ENCODE measurements at places on chromosomes 4 and X.

- no peak for DNase-seq
Observed at GRCh38 chrX:129235903-129236302, 287.4 kb downstream of the SMARCA1 start.

- no peak for DNase-seq
Observed at GRCh38 chrX:153765138-153766079, 1.4 kb downstream of the PLXNB3 start.

DNA sequence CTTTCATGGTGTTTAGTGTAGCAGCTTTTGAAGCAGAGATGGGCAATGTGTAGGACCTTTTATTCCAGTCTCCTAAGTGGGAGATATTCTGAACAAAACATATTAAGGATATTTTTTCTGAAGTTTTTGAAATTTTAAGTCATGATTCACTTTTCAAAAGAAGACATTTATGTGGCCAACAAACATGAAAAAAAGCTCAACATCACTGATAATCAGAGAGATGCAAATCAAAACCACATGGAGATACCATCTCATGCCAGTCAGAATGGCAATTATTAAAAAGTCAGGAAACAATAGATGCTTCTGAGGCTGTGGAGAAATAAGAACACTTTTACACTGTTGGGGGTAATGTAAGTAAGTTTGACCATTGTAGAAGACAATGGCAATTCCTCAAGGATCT lies 76.0 kb downstream of the FAT4 start:
- no peak for DNase-seq

DNA sequence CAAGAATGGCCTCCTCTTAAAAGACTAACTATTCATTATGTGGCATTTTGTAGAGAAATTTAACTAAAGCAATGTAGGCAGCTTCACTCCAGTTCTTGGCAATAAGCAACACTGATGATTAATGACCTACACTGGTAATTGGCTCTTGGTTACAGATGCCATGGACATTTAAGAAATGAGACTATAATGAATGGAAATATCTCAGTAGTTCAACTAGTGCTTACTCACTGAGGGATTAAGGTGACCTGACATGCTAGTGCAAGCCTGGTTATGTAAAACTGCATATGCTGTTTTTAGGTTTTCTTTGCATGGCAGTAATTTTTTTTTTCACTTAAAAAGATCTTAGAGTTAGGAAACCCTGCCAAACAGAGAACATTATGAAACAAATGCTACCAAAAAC lies 152.7 kb upstream of the AADAT start:
- DNase-seq: no peak

- no peak for DNase-seq
Observed at GRCh38 chr4:166493924-166494345, 620.9 kb downstream of the TLL1 start.

GRCh38 chr4:186554914-186555827 lies at the start of gene MTNR1A:
Gene MTNR1A (minus strand): TSS chr4:186555567. CDS start chr4:186555365, 202 bp downstream.
- DNase-seq: peak; percentile 13

DNA sequence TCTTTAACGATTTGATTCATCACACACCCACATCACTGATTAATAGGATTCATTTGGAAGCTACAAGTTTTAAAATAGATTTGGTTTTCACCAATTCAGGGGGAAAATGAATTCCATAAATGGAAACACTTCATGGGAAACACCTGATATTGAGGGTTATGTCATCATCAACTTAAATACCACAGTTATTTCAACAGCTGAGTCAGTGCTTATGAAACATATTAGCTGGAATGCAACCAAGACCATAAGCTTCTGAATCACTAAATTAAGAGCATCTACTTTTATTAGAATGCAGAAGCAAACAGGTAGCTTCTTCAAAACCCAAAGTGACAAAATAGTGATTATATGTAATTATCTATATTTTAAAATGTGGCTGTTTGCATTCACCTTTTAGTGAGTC lies 207.8 kb upstream of the DCAF8L1 start:
- no peak for DNase-seq

DNA sequence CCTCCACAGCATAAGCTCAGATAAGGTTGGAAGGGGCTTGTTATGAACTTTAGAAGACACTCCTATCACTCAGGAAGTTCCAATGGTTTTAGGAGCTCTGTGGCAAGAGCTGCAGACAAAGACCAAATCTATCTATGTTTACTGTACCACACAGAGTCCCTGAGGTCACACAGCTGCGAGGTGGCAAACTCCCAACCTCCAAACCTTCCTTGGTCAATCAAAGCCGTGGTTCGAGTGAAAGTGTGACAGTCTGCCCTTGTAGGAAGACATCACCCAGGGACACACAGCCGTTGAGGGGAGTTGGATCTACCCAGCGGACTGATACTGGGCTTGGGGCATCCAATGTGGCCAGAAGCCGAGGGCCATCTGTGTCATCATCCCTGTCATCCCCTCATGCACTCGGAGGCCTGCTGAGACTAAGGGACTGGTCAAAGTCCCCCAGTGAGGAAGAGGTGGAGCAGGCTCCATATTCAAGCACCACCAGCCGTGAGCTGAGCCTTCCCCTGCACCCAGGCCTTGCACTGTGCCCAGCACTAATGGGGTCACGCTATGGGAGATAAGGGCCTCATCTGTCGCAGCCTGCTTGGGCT lies 26.8 kb downstream of the MAN2B2 start:
- DNase-seq: no peak

DNA sequence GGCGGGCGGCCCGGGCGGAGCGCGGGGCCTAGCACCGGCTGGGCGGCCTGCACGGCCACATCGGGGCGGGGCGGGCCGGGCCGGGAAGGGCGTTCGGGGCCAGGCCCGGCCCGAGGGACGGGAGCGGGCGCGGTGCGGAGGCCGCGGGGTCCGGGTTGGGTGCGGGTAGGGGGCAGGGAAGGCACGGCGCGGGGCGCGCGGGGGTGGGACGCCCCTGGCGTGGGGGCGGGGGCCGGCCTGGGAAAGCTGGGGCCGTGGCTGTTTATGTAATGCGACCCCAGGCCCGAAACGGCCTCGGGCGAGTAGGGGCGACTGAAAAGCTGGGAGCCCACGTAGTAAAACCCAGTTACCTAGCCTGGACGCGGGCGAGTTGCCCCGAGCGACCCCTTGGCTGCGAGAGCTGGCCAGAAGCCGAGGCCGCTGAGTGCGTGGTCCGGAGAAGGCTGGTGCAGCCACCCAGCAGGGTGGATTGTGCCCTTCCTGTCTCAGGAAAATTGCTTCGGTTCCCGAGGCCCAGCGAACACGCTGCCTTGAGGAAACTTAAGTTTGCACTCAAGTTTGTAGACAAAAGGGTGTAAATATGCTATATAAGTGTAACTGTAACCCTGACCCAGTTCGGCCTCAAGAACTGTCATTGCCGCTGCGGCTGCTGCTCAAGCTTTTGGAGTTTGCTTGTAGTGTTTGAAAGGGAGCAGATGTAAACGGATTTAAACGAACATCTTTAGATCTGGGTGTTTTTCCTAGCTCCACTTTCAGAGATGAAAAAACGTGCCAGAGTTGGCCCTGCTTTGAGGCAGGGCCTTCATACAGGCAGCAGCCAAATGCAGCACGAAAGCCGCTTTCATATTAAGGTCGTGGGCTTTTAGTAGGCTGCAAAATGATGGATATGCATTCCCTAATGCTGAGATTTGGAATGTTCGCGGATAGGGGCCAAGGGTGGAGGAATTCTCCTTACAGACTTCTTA lies 674 bp downstream of the SEC24B start:
- DNase-seq: peak; percentile 46

DNA sequence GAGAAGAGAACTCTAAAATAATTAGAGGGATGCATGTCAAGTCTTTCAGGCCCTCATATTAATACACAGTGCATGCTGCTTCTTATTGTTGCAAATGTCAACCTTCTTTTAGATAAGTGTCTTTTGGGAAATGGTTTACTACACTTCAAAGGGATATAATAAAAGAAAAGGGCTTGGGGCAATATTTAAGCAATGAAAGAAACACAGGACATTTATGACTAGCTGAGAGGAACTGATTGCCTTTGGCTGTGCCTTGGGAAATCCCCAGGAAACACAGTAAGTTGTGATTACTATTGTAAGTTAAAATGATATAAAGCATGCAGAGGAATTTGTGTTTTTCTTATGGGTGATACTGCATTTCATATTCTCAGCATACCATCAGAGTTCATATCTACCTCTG lies 1036.2 kb upstream of the GRID2 start:
- no peak for DNase-seq

DNA sequence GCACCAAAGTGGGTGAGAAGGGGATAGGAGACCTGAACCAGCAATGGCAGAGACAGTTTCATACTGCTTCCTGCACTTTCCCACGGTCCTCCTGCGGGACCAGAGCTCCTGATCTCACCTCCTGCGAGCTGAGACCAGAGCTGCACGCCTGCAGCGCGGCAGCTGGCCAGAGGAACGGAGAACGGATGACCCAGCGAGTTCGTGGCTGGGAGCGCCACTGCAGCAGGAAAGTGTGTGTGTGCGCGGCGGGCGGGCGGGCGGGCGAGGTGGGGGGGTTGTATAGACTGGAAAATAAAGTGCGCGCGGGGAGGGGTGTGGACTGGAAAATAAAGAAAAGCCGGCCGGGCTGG lies 16.5 kb downstream of the MCF2 start:
- DNase-seq: no peak

GRCh38 chr4:40946652-40947051 lies 196.9 kb downstream of the NSUN7 start:
- DNase-seq: no peak

Data from left lung (tissue), 14 donors.